ENCODE measurements at places on chromosomes 2 and 18.

DNA sequence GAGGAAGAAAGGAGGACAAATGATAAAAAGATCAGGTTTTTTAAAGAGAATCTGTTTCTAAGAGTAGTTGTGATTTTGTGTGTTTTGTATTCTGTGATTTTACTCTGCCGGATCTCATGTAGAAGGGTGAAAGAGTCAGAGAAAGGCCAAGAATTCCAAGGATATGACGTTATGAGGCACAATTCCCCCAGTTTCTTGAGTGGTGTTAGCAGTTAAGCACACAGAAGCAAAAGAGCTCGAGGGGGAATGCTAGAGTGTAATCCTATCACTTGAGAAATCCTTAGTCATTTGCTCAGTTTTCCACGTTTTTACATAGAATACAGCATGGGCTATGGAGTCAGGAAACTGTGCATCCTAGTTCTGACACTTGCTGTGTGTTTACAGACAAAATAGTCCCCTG, 34.8 kb downstream of the METTL4 start:
- DNase-seq: no peak

DNA sequence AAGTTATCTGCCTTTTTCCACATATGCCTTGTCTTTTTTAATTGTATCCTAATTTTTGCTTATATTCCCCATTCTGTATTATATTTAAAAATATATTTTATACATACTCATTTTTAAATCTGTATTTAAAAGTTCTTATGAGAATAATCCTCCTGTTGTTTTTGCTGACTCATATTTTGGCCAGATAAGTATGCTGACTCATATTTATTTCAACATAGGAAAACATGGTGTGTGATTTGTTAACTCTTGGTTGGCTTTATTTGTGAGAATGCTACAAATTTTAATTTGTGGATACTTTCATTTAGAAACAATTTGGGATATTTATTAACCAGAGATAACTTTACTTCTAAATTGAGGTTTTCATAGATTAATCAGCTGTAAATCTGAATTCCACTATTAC, 587.7 kb downstream of the CPS1 start:
- DNase-seq: no peak

DNA sequence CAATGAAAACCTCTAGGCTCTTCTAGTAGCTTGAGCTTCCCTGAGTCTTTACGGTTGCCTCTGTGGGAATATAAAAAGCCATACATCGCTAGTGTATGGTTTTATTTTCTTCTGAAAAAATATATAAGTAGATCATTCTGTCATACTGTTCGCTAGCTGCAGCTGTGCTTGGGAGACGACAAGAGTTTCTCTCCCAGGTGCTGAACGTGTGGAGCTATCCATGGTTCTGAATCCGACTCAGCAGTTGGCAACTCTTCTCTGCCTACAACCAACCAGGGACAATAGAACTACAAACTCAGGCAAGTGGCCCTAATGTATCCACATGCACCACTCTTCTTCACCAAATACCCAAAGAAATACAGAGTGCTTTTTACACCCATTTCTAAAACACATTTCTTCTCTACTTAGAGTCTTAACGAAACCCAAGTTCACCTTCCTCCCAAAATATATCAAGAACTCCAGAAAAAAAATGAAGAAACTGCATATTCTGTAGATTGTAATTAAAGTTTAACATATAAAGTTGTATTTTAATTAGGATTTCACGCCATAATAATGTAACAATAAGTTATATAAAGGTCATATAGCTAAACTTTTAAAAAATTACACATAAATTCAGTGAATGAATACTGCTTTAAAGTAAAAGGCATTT, 2.2 kb upstream of the KCNH7 start:
- DNase-seq: no peak

DNA sequence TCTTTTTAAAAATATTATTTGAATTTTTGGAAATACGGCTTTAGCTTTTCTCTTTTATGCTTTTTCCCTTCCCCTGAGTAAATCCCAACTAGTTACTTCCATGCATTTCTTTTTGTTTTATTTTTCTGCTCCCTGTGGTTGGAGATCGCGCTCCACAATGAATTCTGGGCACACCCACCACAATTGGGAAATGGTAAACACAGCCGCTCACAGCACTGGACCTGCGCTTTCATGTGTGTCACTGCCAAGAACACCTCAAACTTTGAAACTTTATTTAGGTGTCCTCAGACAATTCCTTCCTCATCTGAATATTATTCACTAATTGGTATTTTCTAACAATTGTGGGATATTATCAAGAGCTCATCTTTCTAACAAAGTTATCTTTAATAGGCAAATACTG, 82.8 kb upstream of the TMEM18 start:
- DNase-seq: no peak

DNA sequence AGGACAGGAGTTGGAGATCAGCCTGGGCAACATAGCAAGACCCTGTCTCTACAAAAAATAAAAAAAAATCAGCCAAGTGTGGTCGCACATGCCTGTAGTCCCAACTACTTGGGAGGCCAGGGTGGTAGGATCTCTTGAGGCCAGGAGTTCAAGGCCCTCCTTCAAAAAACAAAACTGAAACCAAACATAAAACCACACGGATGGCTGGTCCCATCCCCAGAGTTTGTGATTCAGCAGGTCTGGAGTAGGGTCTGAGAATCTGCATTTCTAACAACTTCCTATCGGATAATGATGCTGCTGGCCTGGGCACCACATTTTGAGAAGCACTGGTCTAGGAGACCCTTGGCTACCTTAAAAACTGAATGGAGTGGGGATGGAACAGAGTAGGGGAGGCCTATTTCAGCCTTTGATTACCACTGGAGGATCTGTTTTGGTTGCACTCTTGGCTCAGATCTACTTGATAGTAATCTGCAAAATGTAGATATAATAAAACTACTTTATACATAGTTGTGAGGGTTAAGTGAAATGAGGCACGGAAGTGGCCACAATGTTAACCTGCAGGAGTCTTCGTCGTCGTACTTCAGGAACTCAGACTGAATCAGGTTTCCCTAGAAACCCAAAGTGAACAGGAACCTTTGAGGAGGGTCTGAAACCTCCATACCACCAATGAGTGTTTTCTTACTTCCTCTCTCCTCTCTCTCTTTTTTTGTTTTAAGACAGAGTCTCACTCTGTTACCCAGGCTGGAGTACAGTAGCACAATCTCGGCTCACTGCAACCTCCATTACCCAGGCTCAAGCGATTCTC, 25.5 kb upstream of the NFE2L2 start:
- no peak for DNase-seq

- DNase-seq: no peak
Measured at GRCh38 chr2:71224457-71224856, 2.4 kb downstream of the PAIP2B start.

- no peak for DNase-seq
Measured at GRCh38 chr2:238224356-238225035, 15.3 kb downstream of the HES6 start.

DNA sequence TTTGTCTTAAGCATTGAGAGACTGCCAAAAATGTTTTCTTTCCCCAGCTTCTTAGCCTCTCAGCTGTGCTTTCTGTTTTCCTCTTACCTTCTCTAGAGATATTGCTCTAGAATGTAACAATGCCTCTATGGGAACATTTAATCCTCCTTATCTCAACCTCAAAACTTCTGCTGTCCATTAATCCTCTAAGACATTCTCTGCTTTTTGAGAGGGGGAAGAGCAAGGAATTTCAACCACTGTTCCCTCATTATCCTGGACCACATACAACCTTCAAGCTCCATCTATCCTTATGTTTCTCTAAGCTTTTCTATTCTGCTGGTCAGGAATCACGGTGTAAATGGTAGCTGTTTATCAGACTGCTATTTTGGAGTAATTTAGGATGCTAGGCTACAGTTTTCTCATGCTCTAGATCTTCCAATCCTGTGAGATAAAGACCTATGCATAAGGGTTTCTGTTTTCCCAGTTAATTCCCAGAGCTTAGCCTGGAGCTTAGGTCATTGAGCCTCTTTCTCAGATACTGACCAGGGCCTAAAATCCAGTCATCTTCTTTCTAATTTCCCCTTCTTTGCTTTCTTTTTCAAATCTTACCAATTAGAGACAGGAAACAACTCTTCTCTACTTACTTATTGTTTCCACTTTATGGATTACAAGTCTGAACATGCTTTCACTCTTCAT, 282.0 kb downstream of the CALCRL start:
- DNase-seq: no peak

DNA sequence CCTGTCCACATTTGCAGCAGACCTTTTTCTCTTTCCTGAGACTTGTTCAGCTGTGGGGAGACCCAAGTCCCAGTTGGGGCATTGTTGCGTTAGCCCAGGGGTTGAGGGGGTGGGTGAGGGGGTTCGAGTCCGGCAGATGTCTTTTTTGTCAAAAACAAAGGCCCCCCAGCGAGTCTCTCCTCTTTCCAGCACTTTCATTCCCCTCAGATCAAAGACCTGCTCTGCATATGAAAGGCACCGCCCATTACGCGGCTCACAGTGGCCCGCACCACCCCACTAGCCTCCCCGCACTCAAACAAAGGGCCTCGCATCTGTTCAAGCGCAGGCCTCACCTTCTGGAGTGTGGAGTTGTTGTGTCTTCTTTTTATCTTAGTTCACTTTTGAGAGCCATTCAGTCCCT, 25.2 kb downstream of the TRABD2A start:
- DNase-seq: no peak

DNA sequence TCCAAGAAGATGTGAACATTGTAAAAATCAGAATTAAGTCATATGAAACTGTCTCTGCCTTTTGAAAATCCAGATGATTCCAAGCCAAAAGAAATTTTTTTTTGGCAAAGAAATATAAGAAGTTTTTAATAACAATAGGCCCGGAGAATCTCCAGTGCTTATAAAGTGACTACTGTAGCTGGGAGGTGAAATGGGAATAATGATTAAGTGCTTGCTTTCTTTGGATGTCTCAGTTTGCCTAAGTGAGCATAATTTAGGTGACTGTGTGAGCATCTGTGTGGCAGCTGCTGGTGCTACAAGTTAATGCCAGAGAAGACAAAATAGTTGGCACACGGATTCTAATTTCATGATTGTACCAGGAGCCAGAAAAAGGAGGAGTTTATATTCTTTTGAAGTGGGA, 185.0 kb downstream of the LTBP1 start:
- DNase-seq: no peak

DNA sequence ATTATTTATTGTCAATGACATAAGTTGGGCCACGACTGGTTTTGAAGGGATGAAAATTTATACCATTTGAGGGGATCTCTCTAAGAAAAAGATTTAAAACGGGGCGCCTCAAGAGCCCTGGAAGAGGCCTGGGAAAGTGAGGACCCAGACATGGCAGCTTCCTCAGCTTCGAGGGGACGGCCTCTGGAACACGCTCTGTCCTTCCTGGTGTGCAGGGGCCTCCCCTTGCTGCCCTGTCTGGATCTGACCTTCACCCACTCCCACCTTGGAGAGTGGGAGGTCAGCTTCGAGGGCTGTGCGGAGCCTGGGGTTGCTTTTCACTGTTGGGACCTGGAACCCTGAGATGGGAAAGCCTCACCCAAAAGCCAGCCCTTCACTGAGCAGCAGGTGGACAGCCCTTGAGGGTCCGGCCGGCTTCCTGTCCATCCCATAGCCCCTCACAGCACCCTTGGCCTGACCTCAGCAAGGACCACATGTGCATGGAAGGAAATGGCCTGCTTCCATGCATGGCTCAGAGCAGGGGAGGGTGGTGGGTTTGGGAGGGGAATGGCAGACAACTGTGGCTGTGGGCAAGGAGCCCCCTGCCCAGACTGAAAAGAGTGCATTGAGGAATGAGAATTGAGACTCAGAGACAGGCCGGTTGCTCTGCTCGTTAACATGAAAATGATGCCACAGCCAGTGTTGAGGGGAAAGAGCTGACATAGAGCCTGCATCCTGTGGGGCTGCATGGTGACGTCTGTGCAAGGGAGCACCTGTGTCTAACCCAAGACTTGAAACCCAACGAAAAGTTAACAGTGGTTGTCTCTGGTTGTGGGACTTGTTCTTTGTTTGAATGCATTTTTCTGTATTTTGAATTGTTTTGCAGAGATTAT, 16.3 kb downstream of the FBLN7 start:
- DNase-seq: no peak

DNA sequence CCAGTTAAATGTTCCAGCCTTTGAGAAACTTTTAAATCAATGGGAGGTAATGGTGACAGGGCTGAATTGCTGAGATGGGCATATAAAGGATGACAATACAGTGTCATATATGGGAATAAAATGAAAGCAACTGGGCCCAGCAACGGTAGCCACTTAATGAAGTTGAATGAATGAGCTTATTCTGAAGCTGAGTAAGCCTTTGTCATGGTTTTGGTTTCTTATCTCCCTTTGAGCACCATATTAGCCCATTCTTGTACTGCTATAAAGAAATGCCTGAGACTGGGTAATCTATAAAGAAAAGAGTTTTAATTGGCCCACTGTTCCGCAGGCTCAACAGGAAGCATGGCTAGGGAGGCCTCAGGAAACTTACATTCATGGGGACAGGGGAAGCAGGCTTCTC, 3.5 kb upstream of the THUMPD2 start:
- DNase-seq: no peak

DNA sequence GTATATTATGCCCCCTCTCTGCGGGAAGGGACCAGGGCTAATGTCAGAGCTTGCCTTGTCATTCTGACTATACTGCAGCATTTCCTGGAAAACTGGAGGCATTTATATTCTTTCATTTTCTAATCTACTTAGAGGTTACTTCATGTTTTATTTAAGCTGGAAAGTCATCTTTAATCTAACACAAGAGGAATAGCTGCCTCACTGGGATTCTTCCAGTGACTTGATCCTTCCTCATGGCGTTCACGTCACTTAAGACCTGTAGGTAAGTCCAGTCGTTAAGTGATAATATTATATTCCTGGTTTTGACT, 727.6 kb upstream of the DDX18 start:
- no peak for DNase-seq

DNA sequence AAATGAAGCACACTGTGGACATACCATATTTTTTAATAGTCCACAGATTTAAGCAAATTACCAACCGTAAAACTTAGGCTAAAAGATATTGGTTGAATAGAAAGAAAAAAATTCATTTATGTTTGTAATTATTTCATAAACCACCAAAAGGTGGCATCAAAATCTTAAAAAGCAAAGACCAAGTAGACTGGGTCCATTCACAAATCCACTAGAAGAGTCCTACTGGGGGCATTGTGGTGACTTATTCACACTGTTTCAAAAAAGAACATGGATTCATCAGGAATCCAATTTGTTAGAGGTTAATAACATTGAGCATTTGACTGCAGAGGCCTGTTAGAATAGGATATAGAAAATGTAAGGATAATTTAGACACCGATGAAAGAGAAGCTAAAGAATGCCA, 194.9 kb upstream of the KYNU start:
- no peak for DNase-seq
